Muscle of leg (tissue), 16 donors: ENCODE measurements at places on chromosomes 7 and 10. TPM values are rescaled to one million over a fixed set of nuclear protein-coding genes. Genes with fewer than 3 reads are reported as not detected.

PLEKHS1 gene
- polyA plus RNA-seq: 2.2 TPM

GNA12 gene
- polyA plus RNA-seq: 24.4 TPM

NPTX2 gene
- polyA plus RNA-seq: 18.7 TPM

BUB3 gene
- 55.0 TPM for polyA plus RNA-seq

BHLHA15 gene
- 0.41 TPM for polyA plus RNA-seq

PIP4K2A gene
- 18.6 TPM for polyA plus RNA-seq

FRA10AC1 gene
- polyA plus RNA-seq: 18.1 TPM

DNA sequence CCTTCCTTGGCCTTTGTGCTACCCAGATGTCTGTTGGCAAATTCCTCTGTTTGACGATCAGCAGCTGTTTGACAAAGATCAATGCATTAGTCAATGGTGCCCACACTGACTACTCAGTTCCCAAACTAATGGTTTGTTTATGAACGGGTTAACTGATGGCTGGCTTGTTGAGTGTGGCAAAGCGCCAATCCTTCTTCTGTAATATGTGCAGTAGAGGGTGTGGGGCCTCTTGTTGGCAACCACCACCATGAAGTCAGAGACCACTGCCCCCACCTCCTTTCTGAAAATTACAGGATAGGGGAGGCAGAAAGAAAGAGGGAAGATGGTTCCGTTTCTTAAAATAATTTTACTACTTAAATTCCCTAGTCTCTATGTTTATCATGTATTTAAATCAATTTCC is 2.6 kb upstream of the PLCE1 start:
- DNase-seq: peak; percentile 52
- no peak overlapping the region for H3K4me3 ChIP-seq
- peaks cover under 1% of the 10 kb centered on the region for H3K36me3 ChIP-seq
- H3K4me1 ChIP-seq: peaks cover 35% of the 10 kb centered on the region
- H3K27me3 ChIP-seq: peaks cover 11% of the 10 kb centered on the region
- H3K27ac ChIP-seq: peak overlapping the region; percentile 83

- no peaks in the 10 kb centered on the region for H3K36me3 ChIP-seq
- H3K4me1 ChIP-seq: peaks cover 66% of the 10 kb centered on the region
- peak; percentile 68 for DNase-seq
- H3K27ac ChIP-seq: peak overlapping the region; percentile 4
- no peak overlapping the region for H3K4me3 ChIP-seq
Observed at GRCh38 chr10:124152139-124153022, 59.0 kb upstream of the CHST15 start.

DNA sequence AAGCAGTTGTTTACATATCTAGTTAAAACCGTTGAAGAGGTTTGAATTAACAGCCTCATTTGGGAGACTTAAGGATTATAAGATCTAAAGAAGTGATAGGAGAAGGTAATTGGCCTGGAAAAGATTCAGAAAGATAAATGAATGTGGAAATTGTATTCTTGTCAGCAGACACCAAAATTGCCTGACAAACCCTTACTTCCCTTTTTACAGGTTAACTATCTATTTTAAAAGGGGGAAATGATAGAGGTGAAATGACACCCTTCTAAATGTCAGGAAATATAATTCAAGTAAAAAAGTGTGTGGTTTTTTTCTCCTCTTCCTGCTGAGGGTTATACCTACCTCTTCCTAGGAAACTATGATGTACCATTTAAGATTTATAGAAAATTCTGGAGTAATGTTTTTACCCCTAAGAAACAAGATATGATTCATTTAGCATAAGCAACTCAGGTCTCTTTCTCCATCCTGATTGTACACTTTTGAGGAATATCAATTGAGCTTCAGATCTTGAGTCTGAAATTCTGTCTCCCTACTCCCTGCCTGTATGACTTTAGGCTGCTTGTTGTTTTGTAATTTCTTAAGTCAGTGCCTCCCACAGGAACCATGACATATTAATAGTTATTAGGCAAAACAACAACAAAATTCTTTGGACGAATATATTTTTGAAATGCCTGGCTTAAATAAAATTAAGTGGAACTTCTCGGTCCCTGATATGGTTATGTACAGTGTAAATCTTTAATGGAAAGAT is 250.4 kb downstream of the RNLS start:
- H3K4me3 ChIP-seq: no peak overlapping the region
- no peaks in the 10 kb centered on the region for H3K4me1 ChIP-seq
- no peaks in the 10 kb centered on the region for H3K36me3 ChIP-seq
- no peak for DNase-seq

- H3K4me3 ChIP-seq: no peak overlapping the region
- H3K36me3 ChIP-seq: no peaks in the 10 kb centered on the region
- H3K27me3 ChIP-seq: no peaks in the 10 kb centered on the region
- no peaks in the 10 kb centered on the region for H3K4me1 ChIP-seq
- no peak overlapping the region for H3K27ac ChIP-seq
- peak; percentile 32 for DNase-seq
Observed at GRCh38 chr7:48540746-48541145, 369.5 kb downstream of the ABCA13 start.

DNA sequence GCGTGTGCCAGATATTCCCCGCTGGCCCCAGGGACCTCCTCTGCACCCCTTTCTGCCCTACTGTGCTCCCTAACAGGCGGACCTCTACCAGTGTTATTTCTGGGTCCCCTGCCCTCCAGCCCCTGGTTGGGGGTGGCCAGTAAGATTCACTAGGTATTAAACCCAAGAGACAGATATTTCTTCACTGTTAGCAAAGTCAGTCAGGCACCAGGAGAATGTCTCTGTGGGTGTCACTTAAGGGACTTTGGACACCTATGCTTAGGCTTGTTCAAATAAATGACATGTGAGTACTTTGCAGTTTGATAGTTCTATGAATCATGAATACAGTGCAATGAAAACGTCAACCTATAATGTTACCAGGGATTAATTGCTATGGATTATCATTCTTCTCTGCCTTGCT is 234.3 kb upstream of the IGFBP3 start:
- no peak for DNase-seq
- H3K27me3 ChIP-seq: no peaks in the 10 kb centered on the region
- no peak overlapping the region for H3K4me3 ChIP-seq
- H3K36me3 ChIP-seq: no peaks in the 10 kb centered on the region
- H3K27ac ChIP-seq: no peak overlapping the region
- peaks cover 2% of the 10 kb centered on the region for H3K4me1 ChIP-seq

- no peaks in the 10 kb centered on the region for H3K36me3 ChIP-seq
- DNase-seq: no peak
- no peaks in the 10 kb centered on the region for H3K4me1 ChIP-seq
- no peak overlapping the region for H3K4me3 ChIP-seq
- no peak overlapping the region for H3K27ac ChIP-seq
Observed at GRCh38 chr7:12107841-12108254, 103.2 kb upstream of the TMEM106B start.

- H3K36me3 ChIP-seq: no peaks in the 10 kb centered on the region
- no peaks in the 10 kb centered on the region for H3K4me1 ChIP-seq
- no peak overlapping the region for H3K27ac ChIP-seq
- no peaks in the 10 kb centered on the region for H3K27me3 ChIP-seq
Observed at GRCh38 chr10:116440330-116441030, 12.8 kb downstream of the PNLIPRP3 start.
